Thoracic aorta endothelial cell (primary cell): ENCODE measurements at places on chromosomes 2 and 18. TPM values are rescaled to one million over a fixed set of nuclear protein-coding genes. Genes with fewer than 3 reads are reported as not detected.

KIAA2012 gene
- total RNA-seq, result not detected in 2 replicates

TUBA3E gene
- not detected in 2 replicates for total RNA-seq

IL1RL1 gene
- total RNA-seq, result 159 and 193 TPM in 2 replicates

CFC1 gene
- not detected in 2 replicates for total RNA-seq

ATG9A gene
- total RNA-seq, result 39.1 and 67.8 TPM in 2 replicates

ZNF638 gene
- total RNA-seq, result 170 and 172 TPM in 2 replicates

PTPRN gene
- not detected in 2 replicates for total RNA-seq

VWA3B gene
- total RNA-seq, result 0.07 TPM in 1 of 2 replicates, not detected in the other

SP5 gene
- not detected in 2 replicates for total RNA-seq

ZC3H6 gene
- 3.7 and 4.5 TPM in 2 replicates for total RNA-seq

OSR1 gene
- 0.07 TPM in 1 of 2 replicates, not detected in the other for total RNA-seq
